Testis (tissue), 5 donors: ENCODE measurements at places on chromosomes 5 and 9. TPM values are rescaled to one million over a fixed set of nuclear protein-coding genes. Genes with fewer than 3 reads are reported as not detected.
A peak's percentile ranks its signal among the peaks of the same experiment; 100 is the strongest.

GRCh38 chr9:17332115-17332514 is 197.3 kb downstream of the CNTLN start:
- DNase-seq: no peak

DNA sequence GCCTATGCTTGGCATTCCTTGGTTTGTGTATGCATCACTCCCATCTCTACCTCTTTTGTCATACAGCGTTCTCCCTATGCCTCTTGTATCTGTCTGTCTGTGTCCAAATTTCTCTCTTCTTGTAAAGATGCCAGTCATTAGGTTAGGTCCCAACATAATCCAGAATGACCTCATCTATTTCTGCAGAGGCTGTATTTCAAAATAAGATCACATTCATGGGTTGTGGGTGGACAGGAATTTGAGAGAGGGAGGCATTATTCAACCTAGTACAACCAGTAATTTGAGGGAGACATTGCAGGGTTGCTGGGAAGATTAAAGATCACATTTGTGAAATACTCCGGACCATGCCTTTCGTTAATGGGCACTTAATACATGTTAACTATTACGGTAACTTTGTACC is 155.0 kb downstream of the MAN2A1 start:
- no peak for DNase-seq

DNA sequence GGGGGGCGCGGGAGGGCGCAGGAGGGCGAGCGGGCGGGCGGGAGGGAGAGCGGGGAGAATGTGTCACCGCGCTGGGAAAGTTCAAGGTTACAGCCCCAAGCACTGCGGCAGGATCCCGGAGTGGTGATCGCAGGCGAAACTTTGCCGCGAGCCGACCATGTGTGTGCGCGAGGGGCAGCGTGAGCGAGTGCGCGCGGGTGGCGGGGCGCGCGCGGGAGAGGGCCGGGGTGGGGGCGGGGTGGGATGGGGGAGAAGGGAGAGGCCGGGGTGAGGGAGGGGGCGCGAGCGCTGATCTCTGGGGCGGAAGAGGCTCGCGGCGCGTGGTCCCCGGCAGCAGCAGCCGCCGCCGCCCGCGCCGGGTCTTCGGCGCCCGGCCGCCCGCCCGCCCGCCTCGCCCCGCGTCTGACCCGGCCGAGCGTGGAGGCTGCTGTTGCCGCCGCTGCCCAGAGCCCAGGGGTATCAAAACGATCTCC is at the start of gene NFIB:
Gene NFIB (minus strand): TSS at position 191 of the 473 bp plus-strand sequence. CDS start 630 bp downstream, outside the sequence.
- DNase-seq: peak; percentile 74

GRCh38 chr5:6107675-6108539 is 270.4 kb downstream of the MED10 start:
- DNase-seq: no peak

DNA sequence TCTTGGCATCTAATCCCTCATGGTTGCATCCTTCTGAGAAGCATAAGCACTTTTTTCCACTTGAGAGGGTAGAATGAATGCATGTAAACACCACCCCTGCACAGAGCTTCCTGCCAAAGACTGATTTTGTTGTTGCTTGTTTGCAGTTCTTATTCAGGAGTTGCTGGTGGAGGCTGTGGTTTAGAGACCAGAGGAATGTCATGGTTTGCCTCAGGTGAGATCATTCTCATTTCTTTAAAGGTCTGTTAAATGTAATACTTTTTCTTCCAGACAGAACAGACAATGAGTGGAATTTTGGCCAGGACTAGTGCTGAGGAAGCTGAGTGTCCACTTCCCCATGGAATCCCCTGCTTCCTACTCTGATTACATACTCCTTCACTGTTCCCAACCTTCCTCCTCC is 3.2 kb upstream of the TNC start:
- DNase-seq: no peak

GRCh38 chr5:19229179-19229835 is 758.7 kb downstream of the CDH18 start:
- no peak for DNase-seq

DNA sequence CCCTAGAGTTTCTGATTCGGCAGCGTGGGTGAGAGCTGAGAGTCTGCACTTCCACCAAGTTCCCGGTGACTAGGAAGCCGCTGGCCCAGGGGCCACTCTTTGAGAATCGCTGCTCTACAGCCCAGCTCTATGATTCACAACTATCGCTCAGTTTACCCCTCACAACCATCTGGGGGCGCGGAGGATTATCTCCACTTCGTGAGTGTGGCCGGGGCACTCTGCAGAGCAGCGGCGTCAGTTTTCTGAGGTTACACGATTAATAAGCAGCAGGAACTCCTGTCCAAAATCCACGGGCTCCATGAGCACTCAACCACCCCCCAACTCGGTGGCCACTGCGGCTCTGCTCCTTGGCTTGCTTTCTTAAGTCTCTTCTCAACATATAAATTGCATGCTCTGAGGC is 19.3 kb downstream of the CORO2A start:
- no peak for DNase-seq

- no peak for DNase-seq
Observed at GRCh38 chr5:168282120-168282519, 9.3 kb upstream of the WWC1 start.

- DNase-seq: no peak
Observed at GRCh38 chr5:69152731-69153130, 14.2 kb upstream of the CCNB1 start.

DNA sequence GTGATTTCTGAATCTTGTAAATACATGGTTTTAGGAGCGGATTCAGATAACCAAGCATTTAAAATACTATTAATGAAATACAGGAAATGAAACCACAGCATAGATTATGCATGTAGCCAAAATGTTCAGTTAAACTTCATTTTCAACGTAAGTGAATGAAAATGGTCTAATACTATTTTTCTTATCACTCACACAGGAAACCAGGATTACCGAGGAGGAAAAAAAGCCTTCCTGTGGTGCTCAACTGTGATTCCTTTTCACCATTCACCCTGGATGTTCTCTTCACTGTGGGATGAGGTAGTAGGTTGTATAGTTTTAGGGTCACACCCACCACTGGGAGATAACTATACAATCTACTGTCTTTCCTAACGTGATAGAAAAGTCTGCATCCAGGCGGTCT is 83.4 kb upstream of the ZNF169 start:
- DNase-seq: no peak

DNA sequence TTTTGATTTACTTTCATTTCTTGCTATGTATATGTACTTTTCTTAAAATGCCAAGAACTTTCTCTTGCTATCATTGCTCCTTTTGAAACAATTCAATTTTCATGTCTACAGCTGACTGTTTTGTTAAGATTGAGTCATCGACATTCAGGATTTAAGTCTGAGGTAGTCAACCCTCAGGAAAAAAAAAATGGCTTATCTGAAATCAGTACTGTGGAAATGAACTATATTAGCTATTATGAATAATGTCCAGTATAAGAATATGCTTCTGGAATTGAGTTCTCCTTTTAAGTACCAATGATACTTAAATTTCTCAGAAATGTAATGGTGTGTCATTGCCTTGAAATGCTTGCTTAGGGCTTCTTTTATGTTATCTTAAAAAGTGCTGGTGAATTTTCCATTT is 37.9 kb downstream of the TNFAIP8 start:
- DNase-seq: no peak

DNA sequence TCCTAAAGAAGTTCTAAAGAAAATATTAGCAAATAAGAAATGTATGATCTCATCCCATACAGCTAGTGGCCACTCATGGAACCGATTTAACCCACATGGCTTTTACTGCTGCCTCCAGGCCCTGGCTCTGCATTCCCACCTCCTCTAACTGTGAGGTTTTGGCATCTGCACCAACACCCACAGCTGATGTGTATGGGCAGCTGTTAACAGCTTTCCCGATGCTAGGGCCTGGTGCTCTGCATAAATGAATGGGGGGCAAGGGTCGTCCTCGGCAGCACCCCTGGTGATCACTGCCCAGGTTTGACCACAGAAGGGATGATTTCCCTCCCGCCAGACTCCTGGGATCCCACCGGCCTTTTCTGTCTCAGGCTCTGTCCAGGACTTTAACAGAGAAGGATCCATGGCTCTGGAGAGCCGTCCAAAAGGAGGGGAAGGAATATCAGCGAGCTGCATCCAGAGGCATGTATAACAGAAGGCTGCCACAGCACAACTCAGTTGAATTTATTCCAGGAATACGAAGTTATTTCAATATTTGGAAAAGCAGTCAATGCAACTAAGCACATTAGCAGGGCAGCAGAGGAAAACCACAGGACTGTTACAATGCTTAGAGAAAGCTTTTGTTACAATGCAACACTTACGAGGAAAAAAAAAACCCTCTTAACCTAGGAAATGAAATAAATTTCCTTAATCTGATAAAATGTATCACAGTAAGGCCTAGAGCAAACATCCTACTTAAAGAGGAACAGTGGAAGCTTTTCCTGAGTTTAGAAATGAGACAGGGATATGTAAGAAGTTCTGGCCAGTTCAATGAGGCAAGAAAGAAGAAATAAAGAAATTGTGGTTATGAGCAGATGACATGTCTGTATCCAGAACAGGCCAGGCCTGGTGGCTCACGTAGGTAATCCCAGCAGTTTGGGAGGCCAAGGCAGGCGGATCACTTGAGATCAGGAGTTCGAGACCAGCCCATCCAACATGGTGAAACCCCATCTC is 63.1 kb downstream of the NACC2 start:
- no peak for DNase-seq

GRCh38 chr5:176391999-176392398 is 3.4 kb downstream of the HIGD2A start:
- no peak for DNase-seq

GRCh38 chr5:125564317-125564975 is 818.0 kb upstream of the ZNF608 start:
- no peak for DNase-seq

Gene KIF3A
- polyA plus RNA-seq: 23.2 TPM

Gene AJM1
- 4.0 TPM for polyA plus RNA-seq

Gene BTNL8
- polyA plus RNA-seq: 10.3 TPM

Gene CARD6
- 3.0 TPM for polyA plus RNA-seq

Gene LCN2
- 2.2 TPM for polyA plus RNA-seq

Gene SPATA31A5
- polyA plus RNA-seq: 0.84 TPM
